ENCODE measurements at places on chromosomes 12 and 14.

DNA sequence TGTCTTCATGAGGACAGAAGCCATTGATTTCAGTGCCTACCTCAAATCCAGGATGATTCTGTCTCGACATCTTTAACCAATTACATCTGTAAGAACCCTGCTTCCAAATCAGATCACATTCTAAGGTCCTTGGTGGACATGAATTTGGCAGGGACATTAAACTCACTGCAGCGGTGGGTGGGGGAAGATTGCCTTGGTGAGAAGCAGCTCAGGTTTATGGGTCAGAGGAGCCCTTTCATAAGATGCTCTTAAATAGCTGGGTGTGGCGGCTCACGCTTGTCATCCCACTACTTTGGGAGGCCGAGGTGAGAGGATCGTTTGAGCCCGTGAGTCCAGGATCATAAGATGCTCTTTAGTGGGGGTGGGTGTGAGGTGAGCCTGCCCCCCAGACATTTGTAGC is 42.9 kb downstream of the ELK3 start:
- no peak for DNase-seq

DNA sequence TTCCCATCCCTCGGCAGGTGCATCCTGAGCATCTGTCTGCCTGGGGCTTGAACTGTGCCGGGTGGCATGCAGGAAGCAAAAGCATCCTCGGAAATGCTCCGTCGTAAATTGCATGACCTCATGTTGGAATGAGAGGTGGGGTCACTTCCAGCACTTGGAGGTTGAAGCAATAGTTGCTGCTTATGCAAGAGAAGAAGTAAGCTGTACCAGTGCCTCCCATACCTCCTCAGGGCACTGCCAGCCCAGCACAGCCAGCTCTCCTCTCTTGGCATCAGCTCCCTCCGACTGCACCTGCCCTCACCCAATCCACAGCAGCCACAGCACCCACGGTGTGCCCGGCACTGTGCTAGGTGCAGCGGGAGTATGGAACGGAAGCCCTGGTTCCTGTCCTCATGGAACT is 11.5 kb downstream of the TEAD4 start:
- no peak for DNase-seq

- no peak for DNase-seq
Observed at GRCh38 chr14:92389598-92390158, 66.7 kb downstream of the SLC24A4 start.

DNA sequence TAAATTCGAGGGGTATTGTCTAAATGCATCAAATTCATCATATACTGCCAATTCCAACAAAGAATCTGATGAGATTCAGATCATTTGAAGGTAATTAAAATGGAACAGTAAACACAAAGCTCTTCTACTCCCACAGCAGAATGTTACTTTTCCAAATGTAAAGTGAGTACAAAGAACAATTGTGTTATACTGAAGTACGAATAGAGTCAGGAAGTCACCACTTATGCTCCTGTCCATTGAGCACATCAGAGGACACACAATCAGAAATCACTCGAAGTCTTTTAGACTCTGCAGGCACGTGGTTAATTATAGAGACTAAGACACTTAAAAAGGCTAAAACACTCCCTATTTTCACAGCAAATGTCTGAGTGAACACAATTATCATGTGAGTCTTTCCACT is 388.5 kb upstream of the MIS18BP1 start:
- DNase-seq, result no peak

- DNase-seq, result no peak
Observed at GRCh38 chr12:105332925-105333324, 2.4 kb downstream of the C12orf75 start.

GRCh38 chr14:97916669-97917568 is 1119.7 kb downstream of the VRK1 start:
- DNase-seq, result no peak

GRCh38 chr12:121060149-121061001 is 21.3 kb upstream of the OASL start:
- DNase-seq, result no peak

DNA sequence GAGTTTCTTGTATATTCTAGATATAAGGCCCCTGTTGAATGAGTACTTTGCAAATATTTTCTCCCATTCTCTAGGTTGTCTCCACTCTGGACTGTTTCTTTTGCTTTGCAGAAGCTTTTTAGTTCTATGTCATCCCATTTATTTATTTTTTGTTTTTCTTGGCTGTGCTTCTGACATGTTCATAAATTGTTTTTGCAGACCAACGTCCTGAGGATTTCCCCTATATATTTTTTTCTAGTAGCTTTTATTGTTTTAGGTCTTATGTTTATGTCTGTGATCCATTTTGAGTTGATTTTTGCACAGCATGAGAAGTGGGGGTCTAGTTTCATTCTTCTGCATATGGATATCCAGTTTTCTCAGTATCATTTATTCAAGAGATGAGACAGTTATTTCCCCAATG is 70.4 kb upstream of the BTG1 start:
- no peak for DNase-seq

GRCh38 chr12:110869026-110869425 is 22.2 kb downstream of the CCDC63 start:
- DNase-seq, result no peak

- DNase-seq, result no peak
Observed at GRCh38 chr14:75341620-75342019, 63.0 kb downstream of the FOS start.

GRCh38 chr12:80235944-80236343 is 136.6 kb downstream of the OTOGL start:
- DNase-seq, result no peak

DNA sequence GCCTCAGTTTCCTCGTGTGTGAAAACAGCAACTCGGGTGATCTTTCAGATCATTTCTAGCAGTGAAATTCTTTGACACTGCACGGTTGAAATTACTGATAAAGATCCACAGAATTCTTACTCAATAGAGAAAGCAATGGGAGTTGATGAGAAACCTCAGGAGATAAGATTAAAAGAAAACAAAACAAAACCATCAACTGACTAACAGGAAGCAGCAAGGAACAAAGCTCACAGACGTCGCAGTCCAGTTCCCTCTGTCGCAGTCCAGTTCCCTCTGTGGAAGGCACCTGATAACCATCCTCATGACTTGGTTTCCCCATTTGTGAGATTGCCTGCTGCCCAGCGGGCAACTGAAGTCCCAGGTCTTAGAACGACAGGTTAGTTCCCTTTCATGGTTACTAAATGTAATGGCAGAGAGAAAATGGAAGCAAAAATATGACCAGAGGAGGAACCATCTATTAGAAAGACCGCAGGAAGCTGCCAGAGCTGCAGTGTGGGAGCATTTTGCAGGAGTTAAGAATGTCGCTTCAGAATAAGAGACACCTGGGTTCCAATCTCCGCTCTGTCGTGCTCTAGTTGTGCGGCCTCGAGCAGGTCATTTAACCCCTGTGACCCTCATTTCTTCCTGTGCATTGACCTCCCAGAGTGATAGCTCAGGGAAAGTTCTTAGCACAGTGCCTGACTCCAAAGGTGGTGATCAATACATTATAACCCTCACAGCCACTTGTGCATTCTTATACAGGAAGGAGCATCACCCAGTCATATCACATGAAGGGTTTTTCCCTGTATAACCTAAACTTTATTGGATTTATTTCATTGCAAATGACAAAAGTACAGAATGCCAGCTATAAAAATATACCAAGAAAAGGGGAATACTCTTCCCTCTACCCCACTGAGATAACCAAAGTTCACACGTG is 5.1 kb upstream of the MED13L start:
- no peak for DNase-seq

DNA sequence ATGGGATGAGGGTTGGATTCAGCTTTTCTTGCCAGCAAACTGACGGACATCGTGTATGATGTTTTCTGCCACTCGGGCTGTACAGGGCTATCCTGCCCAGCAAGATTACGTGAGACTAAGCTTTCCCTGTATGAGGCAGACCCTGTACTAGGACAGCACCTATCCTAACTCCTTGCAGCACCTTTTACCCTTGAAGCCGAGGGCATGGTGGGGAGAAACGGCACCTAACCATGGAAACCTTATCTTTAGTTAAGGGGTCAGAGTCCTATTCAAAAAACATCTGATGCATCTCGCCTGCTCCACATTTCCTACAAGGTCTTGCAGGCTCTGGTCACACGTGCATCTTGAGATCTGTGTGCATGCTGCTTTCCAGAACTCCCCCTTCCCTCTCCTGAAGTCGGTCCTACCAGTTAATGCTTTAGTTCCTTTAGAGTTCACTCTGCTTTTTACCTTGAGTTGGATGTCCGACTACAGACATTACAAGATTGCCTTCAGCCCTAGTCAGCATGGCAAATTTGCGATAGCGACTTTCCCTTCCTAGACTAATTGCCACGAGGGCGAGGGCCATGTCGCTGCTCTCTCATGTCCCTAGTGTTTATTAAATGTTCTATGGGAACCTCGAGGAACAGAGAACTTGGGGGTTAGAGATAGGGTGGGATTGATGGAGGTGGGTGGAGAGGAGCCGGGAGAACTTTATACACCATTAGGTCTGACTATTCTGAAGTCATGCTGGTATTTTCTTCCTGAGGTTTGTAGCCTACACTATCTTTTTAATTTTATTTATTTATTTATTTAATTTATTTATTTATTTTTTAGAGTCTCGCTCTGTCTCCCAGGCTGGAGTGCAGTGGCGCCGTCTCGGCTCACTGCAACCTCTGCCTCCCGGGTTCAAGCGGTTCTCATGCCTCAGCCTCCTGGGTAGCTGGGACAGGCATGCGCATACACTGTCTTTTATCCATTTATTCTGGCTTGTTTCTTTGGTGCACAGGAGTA is 6.6 kb downstream of the RAN start:
- DNase-seq, result no peak

GRCh38 chr14:104118006-104118844 is 20.2 kb upstream of the KIF26A start:
- DNase-seq, result no peak

DNA sequence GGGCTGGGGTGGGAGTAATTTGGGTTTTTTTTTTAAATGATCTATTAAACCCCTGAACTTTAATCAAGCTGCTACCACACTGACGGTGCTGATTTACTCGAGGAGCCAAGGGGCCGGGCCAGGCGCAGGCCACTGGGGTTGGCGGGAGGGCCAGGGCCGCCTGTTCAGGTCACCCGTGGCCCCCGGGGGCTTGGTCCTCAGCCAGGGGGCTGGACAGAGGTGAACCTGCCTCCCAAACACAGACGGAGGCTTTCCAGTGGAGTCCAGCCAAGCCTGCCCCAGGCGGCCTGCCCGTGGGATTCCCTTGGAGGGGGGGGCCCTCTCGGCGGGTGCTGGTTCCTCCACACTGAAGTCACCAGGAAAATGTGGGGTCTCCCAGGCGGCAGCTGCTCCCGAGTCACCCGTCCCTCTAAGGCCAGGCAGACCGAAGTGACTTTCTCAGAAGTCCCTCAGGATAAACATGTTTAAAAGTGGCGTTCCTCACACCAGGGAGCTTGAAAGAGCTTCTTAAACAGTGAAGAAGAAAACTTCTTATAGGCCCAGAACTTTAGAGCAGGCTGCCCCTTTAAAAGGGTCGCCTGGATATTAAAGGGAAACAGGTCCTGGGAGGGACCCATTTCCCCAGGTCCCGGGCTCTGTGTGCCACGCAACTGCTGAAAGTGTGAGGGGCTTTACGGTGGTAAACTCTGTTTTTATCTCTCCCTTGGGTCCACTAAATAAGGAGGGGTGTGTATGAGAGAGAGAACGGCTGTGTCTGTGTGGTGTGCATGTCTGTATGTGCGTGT is 167.2 kb upstream of the GSC start:
- DNase-seq, result no peak

- DNase-seq, result no peak
Observed at GRCh38 chr12:112611908-112612307, 179.6 kb upstream of the RPH3A start.

DNA sequence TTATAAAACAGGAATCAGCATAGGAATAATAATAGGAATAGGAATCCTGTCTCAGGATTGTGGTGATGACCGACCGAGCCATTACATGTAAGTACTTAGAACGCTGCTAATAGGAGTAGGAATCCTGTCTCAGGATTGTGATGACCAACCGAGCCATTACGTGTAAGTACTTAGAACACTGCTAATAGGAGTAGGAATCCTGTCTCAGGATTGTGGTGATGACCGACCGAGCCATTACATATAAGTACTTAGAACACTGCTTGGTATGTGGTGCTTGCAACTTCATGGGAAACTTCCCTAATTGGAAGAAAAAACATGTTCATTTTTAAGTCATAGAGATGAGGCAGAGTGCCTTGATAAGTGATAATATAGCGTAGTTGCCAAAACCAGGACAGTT is 30.0 kb downstream of the ELK3 start:
- no peak for DNase-seq

DNA sequence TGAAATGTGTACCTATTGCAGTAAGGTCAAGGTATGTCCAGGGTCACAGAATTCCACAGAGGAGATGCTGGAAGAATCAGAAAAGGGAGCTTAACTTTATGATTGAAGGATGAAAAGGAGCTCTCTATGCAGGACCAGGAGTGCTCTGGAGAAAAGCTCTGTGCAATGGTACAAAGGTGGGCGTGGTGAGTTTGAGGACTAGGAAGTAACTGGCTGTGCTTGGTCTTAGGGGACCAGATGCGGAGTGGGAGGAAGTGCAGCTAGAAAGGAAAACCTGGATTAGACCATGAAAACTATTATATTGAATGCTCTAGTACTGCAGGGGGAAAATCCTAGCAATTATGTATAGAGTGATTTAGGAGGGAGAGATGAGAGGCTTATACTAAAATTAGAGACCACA is 56.8 kb downstream of the BTG1 start:
- no peak for DNase-seq

DNA sequence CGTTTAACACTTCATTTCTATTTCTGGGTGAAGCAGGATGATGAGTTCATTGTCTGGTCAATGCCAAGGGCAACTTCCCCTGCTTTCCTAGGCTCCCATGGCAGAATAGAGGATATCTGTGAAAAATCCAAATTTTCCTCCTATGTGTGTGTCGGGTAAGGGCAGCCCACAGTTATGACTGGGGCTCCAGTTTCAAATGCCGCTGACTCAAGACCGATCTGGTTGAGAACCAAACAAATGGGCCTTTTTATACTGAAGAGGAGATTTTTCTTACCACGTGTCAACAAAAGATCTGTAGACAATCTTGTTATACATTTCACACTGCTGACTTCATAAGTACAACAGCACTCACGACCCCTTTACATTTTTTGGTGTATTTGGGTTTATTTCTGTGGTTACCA is 120.8 kb downstream of the CHST11 start:
- DNase-seq, result no peak

GRCh38 chr14:98187281-98187680 is 1084.7 kb downstream of the BCL11B start:
- DNase-seq, result no peak

DNA sequence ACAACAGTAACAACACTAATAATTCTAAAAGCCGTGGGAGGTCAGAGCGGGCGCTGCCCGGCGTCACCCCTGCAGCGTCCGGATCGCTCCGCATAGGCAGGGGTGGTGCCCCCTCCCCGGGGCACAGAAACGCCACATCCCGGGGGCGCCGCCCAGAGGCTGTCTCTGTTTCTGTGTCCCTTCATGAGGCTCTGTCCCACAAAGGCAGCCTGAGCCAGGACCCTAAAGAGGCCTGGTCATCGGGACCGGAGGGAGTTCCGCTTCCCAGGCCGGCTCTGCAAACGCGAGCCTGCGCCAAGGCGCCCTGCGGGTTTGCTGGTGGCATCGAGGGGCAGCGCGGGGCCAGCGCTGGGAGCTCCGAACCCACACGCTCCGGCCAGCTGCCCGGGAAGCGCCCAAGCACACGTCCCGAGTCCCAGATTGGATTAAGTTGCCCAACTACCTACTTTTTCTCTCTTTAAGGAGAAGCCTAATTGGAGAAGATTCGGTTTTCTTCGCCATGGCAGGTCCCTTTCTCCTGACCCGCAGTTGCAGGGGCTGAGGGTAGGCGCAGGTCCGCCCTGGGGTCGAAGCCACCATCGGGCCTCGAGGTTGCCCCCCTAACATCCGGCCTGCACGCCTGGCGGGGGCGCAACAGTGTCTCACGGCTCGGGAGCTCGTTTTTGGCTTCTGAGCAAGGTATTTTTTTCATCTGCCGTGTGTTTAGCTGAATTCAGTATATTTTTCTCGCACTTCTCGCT is 421.7 kb downstream of the VRK1 start:
- DNase-seq, result no peak

Data from cortex of kidney (tissue), 1 donor.